ENCODE measurements at places on chromosomes 5 and 9.

DNA sequence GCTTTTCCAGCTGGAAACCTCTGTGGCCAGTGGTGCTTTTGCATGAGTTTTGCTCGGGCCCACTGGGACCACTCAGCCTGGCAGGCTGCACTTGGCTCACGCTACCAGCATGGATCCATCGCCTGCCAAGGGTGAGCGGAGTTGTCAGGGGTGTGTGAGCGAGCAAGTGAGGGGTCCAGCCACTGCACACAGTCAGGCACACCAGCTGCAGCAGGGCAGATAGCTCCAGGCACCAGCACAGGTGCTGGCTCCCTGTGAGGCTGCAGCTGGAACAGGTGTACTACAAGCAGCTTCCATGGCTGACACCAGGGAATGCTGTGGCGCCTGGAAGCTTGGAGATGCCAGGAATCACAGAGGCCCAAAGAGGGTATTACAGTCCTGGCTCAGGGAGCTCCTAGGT lies 391.2 kb upstream of the SGCD start:
- no peak for DNase-seq

DNA sequence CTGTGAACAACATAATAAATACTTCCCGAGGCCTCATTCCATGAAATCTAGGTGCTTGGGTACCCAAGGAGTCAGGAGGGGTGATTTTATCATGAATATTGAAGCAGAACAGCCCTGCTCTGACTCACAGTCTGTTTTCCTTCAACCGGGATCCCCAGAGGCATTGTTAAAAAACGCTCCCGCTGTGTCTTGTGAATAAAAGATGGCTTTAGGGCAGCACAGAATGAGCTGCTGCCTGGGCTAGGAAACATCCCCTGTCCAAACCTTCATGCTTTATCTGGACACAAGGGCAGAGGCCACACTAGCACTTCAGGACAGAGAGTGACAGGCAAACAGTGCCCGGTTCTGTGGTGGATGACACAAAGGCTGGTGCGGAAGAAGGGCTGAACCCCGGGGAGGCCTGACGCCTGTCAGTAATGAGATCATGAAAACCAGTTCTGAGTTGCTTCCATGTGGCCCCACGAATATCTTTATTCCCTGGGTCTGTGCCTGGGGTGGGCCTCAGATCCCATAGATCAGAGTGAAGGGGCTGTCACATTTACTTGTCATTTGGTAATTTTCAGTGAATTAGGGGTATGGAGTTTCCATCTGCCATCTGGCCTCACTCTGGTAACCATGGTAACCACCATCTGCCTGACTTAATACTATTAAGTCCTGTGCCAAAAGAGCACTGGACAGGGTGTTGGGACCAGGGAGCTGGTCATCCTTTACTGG lies 2.6 kb downstream of the IGFBPL1 start:
- DNase-seq: peak; percentile 83

DNA sequence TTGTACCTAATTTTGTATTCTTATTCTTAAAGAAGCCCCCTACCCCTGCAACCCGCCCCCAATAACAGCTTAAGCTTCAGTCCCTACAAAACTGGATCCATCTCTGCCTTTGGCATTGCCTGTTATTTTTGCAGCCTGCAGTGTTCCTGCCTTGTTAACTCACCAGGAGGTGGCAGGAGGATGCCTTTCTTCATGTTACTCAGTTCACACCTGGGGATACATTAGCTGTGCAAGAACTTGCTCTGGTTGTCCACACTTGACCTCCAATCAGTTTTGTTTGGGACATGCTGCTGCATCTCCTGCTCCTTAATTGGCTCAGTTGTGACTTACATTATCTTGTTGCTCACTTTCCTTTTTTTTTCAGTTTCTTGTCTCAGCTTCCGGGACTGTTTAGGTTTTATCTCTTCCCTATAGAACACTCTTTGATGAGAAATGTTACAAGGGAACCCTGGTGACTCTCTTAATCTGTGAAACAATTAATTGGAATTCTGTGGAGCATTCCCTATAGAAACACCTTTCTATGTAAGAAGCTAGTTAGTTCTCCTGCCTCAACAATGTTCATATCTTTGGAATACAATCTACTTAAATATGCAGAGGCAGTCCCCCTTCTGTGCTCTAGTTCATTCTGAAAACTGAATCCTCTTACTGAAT lies 467.7 kb upstream of the ACO1 start:
- no peak for DNase-seq

- DNase-seq: no peak
Measured at GRCh38 chr5:50580506-50580905, 85.9 kb upstream of the PARP8 start.

DNA sequence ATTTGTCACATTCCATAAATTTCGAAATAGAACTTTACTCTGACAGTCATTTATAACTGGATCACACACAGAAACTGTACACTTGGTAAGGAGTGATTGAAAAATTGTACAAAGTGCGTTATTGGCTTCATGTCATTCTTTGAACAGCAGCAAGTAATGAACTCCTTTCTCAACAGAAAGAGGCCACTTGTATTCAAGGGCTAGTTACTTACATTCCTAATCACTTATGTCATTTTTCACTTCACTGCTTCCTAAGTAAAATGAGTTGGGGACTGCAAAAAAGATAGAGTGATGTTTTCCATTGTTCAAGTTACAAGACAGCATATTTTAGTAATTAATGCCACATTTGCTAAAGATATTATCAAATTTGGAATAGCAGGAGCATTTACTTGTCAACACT lies 893.2 kb downstream of the DTWD2 start:
- no peak for DNase-seq

GRCh38 chr9:27377811-27378456 lies 81.0 kb upstream of the EQTN start:
- no peak for DNase-seq

GRCh38 chr9:128916745-128917144 lies 4.0 kb upstream of the PHYHD1 start:
- no peak for DNase-seq

- no peak for DNase-seq
Measured at GRCh38 chr5:73967347-73967746, 341.4 kb downstream of the ARHGEF28 start.

DNA sequence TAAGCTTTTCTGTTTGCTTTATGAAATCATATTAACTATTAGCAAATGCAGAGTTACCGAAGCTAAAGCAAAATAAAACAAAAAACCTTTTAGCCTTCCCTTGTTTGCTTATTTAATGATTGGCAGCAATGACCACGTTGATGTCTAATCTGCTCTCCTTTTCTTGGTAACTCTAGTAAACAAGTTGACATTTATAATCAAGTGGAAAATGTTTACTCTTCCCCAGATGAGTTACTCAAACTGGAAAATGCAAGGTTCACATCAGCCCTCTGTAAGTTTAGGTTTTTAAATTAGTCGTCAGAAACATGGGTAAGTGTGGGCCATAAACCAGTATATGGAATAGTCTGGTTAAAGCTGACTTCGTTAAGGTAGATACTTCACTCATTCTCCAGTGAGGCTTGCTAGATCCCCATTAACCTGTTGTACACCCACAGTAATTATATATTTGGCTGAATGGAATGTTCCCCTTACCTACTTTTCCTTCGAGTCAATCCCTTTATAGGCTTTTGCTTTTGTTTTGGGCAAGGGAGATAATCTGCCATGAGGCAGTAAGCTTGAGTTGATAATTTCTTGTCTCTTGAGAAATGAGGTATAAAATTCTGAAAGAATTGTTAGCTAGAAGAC lies 100.9 kb downstream of the GDNF start:
- DNase-seq: no peak

GRCh38 chr9:131410044-131410491 lies 16.2 kb downstream of the PRRC2B start:
- no peak for DNase-seq

GRCh38 chr9:84368601-84369000 lies 28.0 kb upstream of the SLC28A3 start:
- no peak for DNase-seq

DNA sequence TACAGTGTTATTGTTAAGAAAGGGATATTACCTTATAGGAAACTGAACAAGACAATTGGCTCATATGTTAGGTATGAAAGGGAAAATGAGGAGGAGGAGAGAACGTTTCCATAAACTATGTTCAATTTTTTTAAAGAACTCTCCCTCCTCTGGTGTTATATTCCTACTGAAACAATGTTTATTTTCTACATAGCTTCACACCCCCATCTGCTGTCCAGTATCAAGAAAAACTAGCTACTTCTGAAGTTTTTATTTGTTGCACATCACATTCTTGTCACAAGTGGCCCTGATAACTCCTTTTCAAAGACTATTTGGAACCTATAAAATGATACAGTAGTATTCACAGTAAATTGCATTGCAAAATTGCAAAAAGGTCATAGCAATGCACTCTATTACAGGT lies 223.4 kb upstream of the FAM174A start:
- DNase-seq: no peak

All from NCI-H1092 treated with DMSO at 0.1 percent for 48 hours (cell line).